ENCODE measurements at places on chromosomes 11 and 22. TPM values are rescaled to one million over a fixed set of nuclear protein-coding genes. Genes with fewer than 3 reads are reported as not detected.

Gene DBX1
- total RNA-seq: not detected

- no peak for DNase-seq
Observed at GRCh38 chr11:45885921-45886721, 670 bp downstream of the MAPK8IP1 start.

DNA sequence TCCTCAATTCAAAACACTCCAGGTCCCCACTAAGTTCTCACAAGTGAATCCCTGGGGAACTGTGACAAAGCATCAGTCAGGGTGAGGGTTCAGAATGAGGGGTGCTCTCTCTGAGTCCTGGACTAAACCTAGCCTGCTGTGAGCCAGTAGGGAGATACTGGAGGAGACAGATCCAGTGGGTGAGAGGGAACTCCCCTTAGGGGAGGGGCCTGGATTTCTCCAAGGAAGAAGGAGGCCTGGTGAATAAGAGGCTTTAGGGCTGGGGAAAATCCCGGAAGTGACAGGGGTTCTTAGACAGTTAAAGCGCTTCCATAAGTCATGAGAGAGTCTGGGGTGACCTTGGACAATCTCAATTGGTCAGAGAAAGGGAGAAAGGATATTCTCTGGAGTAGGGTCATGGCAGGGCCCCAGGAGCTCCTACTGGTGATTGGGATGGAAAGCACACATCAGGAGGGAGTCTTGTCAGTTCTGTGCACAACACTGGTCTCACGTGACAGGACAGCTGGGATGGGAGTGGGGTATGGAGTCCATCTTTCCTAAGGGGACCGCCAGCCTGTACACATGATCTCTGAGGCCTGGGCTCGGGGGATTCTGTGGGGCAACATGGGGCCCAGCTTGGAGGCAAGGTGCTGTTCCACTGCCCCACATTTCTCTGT is 1.5 kb downstream of the TBC1D10A start:
- no peak for DNase-seq

Gene RIMBP3B
- 0.19 TPM for total RNA-seq

Gene PATE2
- total RNA-seq: 0.79 TPM

GRCh38 chr22:35518811-35519210 is 21.8 kb upstream of the RASD2 start:
- DNase-seq: no peak

DNA sequence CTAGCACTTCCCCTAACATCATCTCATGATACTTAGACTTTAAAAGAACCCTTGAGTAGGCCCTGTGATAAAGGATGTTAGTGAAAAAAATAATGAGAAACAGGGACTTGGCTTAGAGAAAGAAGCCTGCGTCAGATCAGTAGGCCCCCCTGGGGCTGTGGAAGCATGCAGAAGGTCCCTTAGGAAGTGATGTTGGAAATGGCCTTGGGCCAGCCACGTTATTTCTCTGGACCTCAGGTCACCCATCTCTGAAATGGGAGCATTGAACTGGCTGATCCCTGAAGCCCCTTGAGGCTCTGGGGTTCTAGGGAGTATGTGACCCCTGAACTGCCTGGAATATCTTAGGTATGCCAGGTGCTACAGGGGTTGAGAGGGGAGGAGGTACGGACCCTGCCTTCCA is 40.2 kb downstream of the MCM5 start:
- no peak for DNase-seq

DNA sequence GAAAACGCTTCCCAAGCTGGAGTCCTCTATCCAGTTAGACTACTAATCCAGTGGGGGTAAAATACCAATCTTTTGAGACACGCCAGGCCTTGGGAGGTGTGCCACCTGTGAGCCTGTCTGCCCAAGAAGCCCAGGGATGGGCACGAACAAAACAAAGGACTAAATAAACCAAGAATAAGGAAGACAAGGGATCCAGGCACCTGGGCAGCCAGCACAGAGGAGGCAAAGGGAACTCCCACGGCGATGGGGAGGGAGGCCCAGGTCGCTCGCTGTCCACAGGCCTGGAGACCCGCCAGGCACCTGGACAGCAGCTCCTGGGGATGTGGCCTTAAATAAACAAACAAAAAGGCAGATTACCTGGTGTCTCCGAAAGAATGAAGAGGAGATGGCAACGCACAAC is 31.4 kb downstream of the LRFN4 start:
- no peak for DNase-seq

- DNase-seq: no peak
Observed at GRCh38 chr11:13080861-13081260, 71.7 kb downstream of the RASSF10 start.

DNA sequence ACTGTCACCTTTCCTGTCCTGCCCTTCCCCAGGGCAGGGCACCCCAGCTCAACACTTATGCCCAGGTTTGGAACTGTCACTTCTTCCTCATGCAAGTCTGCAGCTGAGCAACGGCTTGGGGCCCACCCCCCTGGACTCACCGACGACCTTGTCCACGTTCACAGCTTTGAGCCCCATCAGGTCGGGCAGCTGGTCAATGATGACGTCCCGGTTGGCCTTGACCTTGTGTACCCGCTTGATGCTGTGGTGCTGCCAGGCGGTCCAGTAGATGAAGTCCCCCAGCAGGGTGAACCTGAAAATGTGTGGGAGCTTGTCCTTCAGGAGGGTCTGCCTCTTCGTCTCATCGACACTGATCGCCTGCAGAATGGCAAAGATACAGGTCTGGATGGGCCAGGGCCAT is 135.0 kb downstream of the CRYBB2 start:
- peak; percentile 74 for DNase-seq

GRCh38 chr11:11553573-11553972 is 68.2 kb downstream of the GALNT18 start:
- DNase-seq: no peak

- DNase-seq: no peak
Observed at GRCh38 chr11:75014129-75014528, 25.4 kb downstream of the NEU3 start.

Gene OR8B12
- not detected for total RNA-seq

Gene UCP3
- 1.1 TPM for total RNA-seq

Gene MIOX
- not detected for total RNA-seq

DNA sequence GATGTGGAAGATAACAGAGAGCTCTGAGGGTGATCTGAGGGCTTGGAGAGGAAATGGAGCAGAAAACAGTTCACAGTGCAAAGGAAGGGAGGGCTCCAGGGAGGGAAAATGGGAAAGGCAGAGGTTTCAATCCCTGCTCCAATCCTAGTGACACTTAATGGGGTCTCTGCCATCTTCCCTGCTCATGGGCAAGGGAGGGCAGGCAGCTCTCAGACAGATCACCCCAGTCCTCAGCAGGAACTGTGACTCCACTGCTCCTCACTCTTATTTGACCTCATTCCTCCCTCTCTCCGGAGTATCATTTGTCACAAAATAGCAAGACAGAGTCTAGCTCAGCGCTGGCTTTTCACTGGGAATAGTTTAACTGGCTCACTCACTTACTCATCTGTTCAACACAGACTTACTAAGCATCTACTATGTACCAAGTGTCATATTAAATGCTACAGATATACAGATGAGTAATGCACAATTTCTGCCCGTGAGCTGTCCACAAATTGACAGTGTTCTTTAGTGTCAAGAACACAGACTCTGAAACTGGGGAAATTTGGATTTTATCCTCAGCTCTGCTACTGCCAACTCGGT is 817.4 kb downstream of the OPCML start:
- no peak for DNase-seq

- no peak for DNase-seq
Observed at GRCh38 chr11:129694538-129694937, 121.1 kb upstream of the TMEM45B start.

DNA sequence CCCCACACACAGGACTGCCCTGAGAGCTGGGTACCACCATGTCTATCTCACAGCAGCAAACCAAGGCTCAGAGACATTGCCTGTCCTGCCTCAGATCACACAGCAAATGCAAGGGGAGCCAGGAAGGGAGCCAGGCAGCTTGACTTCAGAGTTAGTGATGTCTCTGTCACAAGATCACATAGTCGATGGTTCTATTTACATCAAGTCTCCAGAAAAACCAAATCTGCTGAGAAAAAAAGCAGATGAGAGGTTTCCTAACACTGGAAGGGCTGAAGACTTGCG is 16.1 kb downstream of the SCUBE1 start:
- no peak for DNase-seq

Gene LPXN
- 10.7 TPM for total RNA-seq

Gene UPK3A
- total RNA-seq: not detected

- no peak for DNase-seq
Observed at GRCh38 chr11:43751726-43752125, 71.2 kb downstream of the HSD17B12 start.

DNA sequence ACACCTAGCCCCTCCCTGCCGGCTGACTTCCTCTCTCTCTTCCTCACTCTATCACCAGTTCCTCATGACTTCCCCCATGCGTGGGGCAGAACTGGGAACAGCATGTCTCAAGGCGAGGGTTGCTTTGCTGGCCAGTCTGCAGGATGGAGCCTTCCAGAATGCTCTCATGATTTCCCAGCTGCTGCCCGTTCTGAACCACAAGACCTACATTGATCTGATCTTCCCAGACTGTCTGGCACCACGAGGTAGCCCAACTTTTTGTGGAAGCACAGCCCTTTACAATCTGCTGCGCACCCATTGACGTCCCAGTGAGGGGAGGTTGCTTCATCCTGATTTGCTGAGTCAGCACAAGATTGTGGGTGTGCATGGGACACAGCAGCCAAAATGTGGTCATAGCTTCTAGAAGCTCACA is 8.6 kb downstream of the TCN2 start:
- no peak for DNase-seq

- DNase-seq: no peak
Observed at GRCh38 chr22:17903564-17904295, 120.6 kb downstream of the MICAL3 start.

DNA sequence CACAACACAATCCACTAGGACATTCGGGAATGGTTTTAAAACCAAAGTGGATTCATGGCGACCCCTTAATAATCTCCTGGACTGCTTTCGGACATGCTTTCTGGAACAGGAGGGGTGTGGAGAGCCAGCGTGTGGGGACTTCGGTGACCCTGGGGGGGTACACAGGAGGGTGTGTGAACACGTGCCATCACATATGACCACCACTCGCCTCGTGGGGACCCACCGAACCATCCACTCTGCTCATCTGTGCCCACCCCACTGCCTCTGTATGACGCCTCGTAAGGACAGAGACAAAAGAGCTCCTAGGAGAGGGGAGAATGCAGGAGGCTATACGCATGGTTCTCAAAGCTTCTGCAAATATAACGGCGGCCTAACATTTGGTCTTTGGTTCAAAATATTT is 8.9 kb downstream of the LTO1 start:
- peak; percentile 64 for DNase-seq

GRCh38 chr11:58057481-58057880 is 26.7 kb downstream of the OR6Q1 start:
- no peak for DNase-seq

Gene FOSL1
- 7.4 TPM for total RNA-seq

Gene APOBEC3G
- 7.1 TPM for total RNA-seq

DNA sequence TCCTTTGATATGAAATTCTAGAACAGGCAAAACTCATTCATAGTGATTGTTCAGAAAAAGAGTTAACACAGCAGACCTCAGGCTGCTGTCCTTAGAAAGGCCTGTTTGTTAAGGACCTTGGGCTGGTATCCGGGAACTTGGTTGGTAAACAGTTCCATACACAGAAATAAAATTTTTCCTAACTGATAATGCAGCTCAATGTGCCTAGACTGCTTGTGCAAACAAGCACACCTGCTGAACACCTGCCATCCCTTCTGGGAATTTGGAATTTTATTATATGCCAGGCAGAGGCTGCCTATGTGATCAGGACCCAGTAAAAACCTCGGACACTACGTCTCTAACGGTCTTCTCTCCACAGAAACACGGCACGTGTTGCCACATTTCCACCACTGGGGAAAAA is 11.5 kb downstream of the THAP12 start:
- no peak for DNase-seq

DNA sequence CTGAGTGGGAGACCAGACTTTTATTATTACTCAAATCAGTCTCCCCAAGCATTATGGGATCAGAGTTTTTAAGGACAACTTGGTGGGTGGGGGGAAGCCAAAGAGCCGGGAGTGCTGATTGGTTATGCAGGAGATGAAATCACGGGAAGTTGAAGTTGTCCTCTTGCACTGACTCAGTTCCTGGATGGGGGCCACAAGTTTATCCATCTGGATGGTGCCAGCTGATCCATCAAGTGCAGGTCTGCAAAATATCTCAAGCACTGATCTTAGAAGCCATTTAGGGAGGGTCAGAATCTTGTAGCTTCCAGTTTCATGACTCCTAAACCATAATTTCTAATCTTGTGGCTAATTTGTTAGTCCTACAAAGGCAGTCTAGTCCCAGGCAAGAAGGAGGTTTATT is 53.5 kb upstream of the LMO1 start:
- no peak for DNase-seq

Gene INSC
- 0.23 TPM for total RNA-seq

- no peak for DNase-seq
Observed at GRCh38 chr11:102604875-102605274, 20.3 kb downstream of the MMP20 start.

GRCh38 chr11:11262171-11262920 is 90.7 kb downstream of the CSNK2A3 start:
- no peak for DNase-seq

- DNase-seq: no peak
Observed at GRCh38 chr11:134216816-134217215, 7.0 kb downstream of the NCAPD3 start.

Gene OR8A1
- total RNA-seq: not detected

- no peak for DNase-seq
Observed at GRCh38 chr11:65069217-65069616, 10.9 kb upstream of the NAALADL1 start.

DNA sequence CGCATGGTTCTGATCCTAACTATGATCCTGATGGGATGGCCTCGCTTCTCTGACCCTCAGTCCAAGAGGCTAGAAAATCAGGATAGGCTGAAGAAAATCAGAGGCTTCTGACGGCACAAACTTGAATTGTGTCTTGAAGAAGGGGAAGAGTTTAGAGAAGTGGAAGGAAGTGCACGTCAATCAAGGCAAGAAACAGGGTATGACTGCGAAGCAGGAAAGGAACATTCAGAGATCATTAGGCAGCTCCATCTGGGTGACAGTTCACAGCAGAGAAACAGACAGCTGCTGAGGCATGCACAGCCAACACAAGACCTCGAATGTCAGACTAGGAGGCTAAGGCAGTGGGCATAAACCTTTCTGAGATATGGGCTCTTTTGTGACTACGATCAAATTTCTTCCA is 29.3 kb downstream of the CLPB start:
- no peak for DNase-seq

DNA sequence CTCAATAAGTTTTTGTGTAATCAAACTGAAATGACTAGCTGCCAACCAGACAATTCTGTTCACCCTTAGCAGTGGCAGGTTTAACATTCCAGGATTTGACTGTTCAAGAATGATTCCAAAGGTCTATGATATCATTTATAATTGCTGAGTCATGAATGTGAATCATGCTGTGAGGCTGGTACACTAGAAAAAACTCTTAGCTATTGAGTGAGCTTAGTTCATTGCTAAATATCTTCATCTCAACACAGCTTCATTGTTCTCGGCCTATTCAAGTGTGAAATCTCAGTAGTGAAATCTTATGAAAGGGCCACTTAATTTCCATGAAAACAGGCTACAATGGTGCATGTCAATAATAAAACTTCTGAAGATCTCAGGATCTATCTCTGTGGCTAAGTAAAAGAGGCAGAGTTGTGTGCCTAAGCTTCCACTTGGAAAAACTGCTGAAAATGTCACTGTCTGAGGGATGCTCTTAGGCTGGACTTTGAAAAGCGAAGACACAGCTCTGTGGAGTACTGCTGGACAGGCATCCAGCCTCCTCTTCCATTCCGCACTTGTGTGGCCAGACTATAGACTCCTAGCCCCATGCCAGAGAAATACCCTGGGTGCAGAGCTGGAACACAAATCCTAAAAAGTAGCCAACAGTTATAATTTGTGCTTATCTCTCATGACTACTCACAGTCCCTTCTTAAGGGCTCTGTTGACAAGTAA is 12.8 kb downstream of the AQP11 start:
- DNase-seq: no peak
